ENCODE measurements at places on chromosomes 3 and 15.

GRCh38 chr3:39350714-39351113 is 21.2 kb downstream of the CCR8 start:
- DNase-seq, result no peak

DNA sequence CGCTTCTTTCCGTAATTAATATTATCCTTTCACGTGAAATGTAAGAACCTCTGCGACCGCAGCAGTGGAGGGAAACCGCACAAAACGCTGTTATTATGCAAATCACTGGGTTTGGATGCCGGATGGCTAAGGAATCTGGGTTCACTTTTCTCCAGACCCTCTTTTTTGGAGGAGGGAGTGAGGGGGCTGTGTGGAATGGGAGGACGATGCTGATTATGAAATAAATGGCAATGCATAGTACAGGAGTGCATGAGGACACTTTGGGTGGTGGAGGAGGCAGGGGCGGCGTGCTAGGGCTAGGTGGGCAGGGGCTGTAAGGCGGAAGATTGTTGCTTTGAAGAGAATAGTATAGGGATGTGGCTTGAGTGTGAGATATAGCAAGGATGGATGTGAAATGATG is 1.8 kb downstream of the CADM2 start:
- DNase-seq, result no peak

GRCh38 chr3:114860531-114860930 is 286.6 kb downstream of the ZBTB20 start:
- DNase-seq, result no peak

DNA sequence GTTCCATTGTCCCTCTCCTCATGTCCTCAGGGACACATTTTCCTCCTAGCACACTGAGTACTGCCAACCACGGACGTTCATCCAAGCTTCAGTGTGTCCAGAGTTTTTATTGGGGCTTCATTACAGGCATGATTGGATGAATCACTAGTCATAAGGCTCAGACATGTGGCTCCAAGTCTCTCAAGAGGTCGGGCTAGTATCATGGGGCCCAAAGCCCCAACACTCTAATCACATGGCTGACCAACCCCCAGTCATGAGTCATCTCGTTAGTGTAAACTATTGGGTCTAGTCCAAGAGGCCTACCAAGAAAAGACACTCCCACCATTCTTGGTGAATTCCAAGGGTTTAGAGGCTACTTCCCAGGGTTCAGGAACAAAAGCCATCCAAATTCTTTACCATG is 4.4 kb downstream of the TERC start:
- DNase-seq, result peak; percentile 82

- peak; percentile 65 for DNase-seq
Observed at GRCh38 chr15:38367476-38367875, 86.5 kb upstream of the FAM98B start.

- peak; percentile 51 for DNase-seq
Observed at GRCh38 chr3:65545429-65545828, 493.3 kb downstream of the MAGI1 start.

GRCh38 chr15:90030376-90030775 is 29.3 kb downstream of the ZNF710 start:
- DNase-seq, result no peak

DNA sequence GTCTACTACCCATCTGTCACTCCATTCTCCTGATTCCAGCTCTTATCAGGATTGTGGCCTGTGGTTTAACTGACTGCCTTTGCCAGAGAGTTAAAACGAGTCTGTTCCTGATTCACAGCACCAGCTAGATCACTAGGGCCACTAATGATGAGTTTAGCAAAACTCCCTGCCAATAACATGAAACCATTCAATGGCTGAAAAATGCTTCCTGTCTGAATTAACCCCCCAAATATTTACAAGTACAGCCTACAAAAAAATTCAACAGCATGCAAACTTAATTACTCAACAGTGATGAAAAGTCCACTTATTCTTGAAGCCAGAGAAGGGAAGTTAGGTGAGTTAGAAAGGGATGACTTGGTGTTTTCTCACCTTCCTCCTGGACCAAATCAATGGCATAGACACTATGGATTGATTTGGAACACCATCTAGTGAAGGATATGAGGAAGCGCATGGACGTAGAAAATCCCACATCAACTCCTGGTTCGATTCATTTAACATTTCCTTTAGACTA is 141.4 kb downstream of the TGFBR2 start:
- DNase-seq, result peak; percentile 58

GRCh38 chr3:145183261-145183660 is 977.7 kb downstream of the PLOD2 start:
- peak; percentile 30 for DNase-seq

DNA sequence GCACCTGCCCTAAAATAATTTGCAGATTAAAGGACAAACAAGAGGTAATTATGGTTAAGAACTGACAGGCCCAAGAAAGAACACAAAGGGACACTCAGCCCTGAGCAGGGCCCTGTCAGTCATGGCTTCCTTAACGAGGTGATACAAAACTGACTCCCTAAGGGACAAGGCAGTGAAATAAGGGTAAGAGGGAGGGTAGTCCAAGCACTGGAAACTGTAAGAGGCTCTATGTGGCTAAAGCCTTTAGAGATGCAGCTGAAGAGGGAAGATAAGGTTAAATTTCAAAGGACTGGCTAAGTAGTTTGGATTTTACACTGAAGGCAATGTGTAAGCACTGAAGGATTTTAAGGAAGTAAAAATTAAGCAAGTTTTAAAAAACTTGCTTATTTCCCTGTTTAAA is 3.9 kb downstream of the ATR start:
- DNase-seq, result no peak

DNA sequence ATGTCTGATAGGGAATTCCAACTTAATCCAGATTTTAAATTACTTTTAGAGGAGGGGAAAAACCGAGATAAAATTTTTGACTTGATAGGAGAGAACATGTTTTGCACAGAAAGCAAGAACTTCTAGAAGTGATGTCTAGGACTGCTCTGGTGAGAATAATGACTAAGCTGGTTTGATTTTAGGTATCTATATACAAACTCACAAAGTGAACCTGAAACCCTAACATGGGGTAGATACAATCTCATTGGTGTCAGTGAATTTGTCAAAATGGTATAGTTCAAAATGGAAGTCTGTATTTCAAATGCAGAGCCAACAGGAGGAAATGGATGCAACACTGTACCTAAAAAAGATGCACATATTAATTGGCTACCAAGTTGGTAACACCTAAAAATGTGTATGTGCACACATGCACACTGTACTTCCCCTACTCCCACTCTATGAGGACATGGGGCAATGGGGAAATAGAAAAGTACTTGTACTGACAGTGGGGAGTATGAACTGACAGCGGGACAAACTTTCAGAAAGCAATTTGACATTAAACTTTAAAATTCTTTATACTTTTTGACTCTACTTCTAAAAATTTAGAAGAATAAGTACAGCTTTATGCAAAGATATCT is 53.0 kb downstream of the NR1I2 start:
- no peak for DNase-seq

- no peak for DNase-seq
Observed at GRCh38 chr15:90306560-90306959, 41.1 kb downstream of the NGRN start.

DNA sequence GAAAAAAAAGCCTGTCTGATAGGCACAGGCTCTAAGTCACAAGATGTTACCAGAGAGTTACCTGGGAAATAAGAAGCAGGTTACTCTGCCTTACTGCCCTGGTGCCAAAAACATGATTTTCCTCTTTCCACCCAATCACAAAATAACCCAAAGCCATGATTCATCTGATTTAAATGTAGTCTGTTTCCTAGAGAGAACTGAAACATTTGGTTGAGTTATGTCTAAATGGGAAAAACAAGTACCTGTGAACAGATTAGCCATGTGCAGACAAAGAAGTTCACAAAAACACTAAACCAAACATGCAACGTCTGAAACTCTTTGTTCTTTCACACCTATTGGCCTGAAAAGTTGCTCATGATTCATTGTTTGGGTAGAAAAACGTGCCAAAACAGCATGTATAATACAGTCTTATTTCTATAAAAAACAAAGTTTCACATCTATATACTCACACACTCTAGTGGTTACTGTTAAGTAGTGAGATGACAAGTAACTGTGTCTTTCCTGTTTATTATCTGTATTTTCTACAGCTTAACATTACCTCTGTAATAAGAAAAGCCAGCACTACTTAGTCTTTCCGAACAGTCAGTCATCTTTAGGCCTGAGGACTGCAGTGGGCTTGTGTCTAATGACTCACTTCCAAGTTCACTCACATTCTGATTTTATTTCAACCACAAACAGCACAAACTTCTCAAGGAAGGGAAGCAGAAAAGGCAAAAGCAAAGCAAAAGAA is 30.2 kb downstream of the FAM174B start:
- DNase-seq, result peak; percentile 90

GRCh38 chr3:64509206-64509605 is 178.6 kb downstream of the ADAMTS9 start:
- DNase-seq, result peak; percentile 73

DNA sequence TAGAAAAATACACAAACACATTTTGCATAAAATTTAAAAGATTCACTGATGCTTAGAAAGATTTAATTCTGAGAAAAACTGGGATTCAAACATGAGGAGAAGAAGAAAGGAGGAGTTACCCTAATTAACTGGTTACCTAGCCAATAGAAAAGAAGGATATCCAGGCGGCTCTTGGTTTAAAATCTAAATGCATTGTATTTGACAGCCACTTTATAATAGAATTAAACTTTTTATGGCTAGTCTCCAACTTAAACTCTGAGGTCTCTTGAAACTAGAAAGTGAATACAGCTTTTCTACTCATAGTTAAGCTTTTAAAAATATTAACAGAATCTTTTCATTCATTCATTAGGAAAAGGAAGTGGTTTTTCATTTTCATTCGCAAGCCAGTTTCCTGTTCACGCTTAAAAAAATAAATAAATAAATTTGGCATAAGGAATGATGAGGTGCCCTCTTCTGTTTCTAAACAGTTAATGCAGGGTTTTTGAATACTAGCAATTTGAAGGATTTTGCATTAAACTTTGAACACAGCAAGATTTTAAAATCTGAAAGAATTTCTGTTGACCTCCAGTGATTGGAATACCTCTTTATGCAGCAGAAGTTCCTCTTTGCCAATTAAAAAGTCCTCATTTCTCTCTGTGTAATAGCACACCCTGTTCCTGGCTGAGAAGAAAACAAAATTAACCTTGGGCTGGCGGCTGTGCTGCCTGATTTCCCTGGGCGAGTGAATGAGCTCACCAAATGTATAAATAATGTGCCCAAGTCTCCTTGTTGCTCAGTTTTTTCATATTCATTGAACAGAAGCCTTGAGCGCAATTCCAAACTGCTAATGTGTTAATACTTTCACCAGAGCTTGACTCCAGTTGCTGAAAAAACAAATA is 105.1 kb downstream of the ZMAT3 start:
- DNase-seq, result peak; percentile 67

- DNase-seq, result peak; percentile 97
Observed at GRCh38 chr15:52095597-52096262, 16.8 kb downstream of the BCL2L10 start.

- DNase-seq, result peak; percentile 81
Observed at GRCh38 chr15:74417225-74417624, 16.5 kb downstream of the SEMA7A start.

DNA sequence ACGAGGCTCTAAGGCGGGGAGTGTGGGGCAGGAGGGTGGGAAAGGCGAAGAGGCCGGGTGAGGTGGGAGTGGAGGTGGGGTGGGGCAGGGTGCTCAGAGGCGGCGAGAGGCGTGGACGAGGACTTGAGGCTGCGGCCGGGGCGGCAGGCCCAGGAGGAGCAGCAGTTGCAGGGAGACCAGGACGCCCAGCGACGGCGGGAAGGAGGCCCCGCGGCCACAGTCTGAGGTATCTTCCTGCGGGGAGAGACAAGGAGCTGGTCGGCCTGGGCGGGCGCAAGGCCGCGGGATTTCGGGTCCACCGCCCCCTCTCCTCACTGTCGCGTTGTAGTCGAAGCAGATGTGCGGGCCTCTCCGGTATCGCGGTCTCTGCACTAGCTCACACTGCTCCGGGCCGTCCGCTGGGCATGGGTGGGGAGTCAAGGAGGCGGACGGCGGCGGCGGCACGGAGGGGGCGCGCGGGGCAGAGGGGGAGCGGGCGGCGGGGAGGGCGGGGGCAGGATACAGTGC is 5.3 kb upstream of the TMEM115 start:
- DNase-seq, result no peak

DNA sequence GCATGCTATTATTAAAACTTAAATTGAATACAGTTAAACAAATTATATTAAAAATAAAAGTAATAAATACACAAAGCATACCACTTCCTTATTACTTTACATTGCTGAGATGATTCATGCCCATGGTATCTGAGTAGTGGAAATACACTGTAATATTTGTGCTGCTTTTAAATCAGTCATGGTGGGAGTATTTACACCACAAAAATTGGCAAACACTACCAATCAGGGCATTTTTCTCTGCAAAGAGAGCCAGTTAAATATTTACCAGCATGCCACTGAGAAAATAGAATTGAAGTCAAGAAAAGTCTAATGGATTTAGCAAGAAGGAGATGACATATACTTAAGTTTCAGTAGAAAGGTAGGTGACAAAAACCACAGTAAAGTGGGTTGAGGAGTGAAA is 19.6 kb downstream of the PPARG start:
- DNase-seq, result peak; percentile 91

DNA sequence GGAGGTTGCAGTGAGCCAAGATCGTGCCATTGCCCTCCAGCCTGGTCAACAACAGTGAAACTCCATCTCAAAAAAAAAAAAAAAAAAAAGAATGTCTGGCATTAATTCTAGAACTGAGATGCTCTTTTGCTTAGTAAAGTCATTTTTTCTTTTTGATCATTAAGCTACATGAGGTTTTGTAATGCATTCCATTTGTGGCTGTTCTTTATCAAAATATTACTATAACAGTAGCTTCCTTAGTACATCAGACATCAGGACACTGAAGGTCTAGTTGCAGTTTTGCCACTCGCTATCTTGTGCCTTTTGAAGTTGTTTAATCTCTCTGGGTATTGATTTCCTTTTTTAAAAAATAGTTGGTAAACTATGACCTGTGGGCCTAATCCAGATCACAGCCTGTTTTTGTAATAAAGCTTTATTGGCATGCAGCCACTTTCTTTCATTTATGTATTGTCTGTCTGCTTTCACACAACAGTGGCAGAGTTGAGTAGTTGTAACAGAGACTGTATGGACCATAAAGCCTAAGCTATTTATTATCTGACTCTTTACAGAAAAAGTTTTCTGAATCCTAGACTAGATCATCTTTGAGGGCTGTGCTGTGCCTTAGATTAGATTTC is 76.6 kb downstream of the SLC25A26 start:
- DNase-seq, result peak; percentile 57

GRCh38 chr15:38768970-38769369 is 204.4 kb upstream of the RASGRP1 start:
- DNase-seq, result peak; percentile 30

GRCh38 chr15:45777781-45778180 is 143.0 kb downstream of the SQOR start:
- DNase-seq, result no peak

GRCh38 chr3:38118421-38119247 is 18.3 kb downstream of the ACAA1 start:
- no peak for DNase-seq

DNA sequence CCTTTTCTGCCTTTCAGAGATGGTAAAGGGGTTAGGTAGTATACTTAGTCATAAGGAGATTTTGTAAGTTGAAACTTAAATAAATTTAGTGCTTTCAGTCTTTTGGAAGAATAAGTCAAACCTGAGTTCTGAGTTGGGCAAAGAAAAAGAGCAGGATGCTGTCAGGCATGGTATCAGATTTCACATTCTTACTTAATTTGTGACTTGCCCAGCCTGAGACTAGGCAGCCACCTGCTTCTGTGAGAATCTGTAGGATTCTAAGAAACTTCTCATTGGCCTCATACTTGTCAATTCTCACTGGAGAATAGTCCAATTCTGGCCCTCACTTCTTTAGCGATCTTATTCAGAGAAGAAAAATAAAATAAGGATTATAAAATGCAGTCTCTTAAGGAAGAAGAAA is 577.5 kb downstream of the DIPK2A start:
- peak; percentile 2 for DNase-seq
